D341Med (cell line): ENCODE measurements at places on chromosomes 7 and 10.

- DNase-seq, result no peak
Observed at GRCh38 chr10:132452216-132452650, 55.2 kb downstream of the PWWP2B start.

DNA sequence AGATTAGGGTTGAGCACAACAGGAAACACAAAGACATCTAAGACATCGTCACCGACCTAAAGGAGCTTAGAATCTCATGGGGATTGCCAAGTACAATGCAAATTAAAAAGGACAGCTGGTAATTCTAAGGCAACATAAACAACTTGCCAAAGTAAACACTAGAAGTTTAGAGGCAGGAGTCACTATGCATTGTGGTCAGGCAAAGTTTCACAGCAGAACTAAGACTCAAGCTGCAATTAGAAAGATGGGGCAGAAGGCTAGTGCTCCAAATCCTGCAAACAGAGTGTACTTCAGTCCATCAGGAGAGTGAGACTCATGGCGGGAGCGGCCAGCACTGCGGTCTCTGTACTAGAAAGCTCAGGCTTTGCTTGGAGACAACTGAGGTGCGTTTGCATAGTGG, 52.7 kb downstream of the HIPK2 start:
- DNase-seq, result no peak

- DNase-seq, result no peak
Observed at GRCh38 chr10:78042752-78043104, 9.1 kb downstream of the RPS24 start.

GRCh38 chr7:84811362-84811761, 375.5 kb downstream of the SEMA3D start:
- no peak for DNase-seq

- no peak for DNase-seq
Observed at GRCh38 chr10:22825841-22826240, 102.0 kb upstream of the ARMC3 start.
